Muscle of back (tissue), 13 donors: ENCODE measurements at places on chromosomes 4 and X. TPM values are rescaled to one million over a fixed set of nuclear protein-coding genes. Genes with fewer than 3 reads are reported as not detected.

DNA sequence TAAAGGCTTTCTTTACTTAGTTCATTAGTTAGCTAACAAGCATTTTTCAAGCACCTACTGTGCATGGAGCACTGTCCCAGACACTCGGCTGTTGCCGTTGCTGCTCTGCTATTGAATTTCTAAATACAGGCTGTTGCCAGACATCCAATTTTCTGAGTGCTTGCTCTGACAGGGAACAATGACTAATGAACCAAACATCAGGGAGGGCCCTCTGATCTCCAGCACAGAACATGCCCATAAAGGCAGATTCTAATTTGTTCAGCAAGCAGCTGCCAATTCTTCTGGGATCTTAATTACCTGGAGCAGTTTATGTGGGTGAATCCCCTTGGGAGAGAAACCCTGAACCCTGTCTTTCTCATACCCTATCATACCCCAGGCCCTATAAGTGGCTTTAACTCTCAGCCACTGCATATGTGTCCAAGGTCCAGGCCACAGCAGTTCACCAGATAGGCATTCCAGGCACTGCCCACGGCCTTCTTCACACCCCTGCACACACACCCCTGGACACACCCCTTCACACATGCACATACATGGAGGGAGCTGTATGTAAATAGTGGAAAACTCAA is 27.9 kb downstream of the TSC22D3 start:
- no peak for DNase-seq

DNA sequence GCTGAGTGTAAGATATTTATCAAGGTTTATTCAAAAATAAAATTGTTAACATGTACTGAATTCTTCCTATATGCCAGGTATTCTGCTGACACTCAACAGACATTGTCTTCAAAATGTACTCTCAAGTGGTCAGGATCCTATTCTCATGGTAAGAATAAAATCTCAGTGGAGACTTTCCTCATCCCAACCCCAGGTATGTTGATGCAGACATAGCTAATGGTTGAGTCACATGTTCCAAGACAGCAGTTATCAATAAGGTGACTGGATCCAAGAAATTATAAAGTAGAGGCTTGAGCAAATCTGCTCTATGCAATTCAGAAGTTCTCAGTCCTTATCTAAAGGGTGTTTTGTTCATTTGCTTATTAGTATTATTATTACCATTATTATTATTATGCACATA is 115.2 kb upstream of the GABRA2 start:
- no peak for DNase-seq

GRCh38 chr4:155799116-155799793 is 40.4 kb downstream of the GUCY1B1 start:
- DNase-seq: no peak

GRCh38 chr4:151715881-151716280 is 44.9 kb downstream of the GATB start:
- no peak for DNase-seq

DNA sequence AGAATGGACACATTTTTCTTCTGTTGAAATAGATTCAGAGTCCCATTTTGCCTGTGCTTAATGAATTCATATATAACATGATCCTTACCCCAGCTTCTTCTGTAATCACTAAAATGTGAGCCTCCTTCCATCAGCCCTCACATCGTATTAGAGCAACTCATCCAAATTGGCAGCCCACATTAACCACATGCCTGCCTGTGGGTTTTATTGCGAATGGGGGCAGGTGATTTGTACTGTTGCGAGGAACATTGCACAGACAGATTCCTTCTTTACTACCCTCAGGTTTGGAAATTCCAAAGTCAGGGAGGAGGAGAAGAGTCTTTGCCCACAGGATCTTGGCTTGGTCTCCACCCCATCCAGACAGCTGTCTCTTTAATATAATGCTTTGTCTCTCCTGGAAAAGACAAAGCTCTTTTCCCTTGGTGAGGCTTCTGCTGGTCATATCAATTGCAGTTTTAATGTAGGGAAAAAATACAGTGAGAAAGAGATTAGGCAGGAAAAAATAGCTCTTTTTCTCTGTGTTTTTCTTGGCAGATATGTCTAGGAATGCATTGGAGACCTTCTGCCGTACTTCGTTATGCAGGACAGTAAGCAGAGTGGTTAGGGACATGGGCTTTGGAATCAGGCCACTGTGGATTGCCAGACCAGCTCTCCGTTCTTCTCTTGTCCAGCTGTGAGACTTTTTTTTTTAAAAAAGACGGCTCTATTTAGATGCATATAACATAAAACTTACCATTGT is 371.2 kb downstream of the AFF2 start:
- DNase-seq: peak; percentile 85

DNA sequence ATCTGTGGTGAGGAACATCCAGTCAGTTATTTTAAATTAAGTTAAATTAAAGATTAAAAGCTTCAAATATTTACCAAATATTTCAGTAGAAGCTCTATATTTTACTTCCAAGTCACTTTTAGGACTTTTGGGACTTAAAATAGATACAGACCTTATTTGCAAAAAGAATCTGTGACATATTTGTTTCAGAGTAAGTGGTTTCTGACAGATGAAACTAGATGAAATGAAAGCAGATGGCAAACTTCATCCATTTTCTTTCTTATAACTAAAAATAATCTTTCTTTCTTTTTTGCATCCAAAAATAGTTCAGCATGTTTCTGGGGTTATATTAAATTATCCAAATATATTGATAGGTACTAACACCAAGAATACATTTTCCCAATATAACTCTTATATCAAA is 6.6 kb upstream of the UTP3 start:
- no peak for DNase-seq

DNA sequence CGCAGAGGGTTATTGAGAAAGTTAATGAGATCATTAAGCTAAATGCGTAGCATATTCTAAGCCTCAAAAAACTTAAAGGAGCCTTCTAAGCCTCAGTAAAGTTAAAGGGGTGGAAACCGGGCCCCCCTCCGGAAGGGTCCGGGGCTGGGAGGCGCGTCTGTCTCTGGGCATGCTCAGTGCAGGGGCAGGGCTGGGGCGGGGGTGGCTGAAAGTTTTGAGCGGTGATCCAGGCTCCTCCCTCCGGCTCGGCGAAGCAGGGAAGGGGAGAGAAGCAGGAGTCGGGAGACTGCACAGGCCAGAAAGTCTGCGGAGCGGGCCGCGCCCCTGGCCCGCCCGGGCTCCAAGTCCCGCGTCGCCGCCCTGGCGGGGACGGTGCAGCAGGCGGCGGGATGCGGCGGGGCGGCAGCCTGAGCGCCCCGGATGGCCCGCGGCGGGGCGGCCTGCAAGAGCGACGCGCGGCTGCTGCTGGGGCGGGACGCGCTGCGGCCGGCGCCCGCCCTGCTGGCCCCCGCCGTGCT is at the start of gene EVC:
Gene EVC, plus strand, starts transcription at position 241 of the 518 bp plus-strand sequence. Its CDS starts 180 bp downstream, at position 421.
- DNase-seq: peak; percentile 86

DNA sequence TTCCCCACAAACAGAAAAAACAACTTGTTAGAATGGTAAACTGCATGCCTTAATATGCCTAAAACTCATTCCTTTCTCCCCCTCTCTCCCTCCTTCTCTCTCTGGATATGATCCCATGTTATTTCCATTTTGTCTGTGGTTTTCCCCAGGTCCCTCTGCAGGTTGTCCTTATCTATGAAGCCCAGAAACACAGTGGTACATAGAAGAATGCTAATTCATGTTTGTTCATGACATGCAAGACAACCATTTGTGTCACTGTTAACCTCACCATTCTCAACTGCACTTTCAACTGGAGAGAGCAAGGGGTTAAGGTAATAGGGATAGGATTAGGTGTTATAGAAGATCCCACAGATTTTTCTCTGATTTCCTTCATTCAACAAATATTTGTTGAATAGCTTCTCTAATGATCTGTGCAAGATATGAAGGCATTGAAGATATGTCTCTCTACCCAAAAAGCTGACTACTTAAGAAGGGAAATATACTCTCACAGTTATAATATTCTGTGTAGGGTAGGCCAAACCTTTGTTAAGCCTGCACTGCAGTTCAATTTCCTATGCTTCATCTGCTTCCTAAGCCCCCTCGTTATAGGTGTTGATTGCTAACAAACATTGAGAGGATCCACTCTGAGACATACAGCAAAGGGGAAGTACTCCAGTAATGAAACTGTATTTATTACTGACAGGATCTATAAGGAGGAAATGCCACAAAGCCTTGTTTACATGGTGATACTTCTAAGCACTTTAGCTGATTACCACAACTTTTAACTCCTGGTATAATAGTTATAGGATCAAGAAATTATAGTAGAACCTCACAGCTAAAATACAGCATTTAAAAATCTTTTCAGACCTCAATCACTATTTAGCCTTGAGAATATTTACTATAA is 96.1 kb downstream of the FRYL start:
- DNase-seq: no peak

DNA sequence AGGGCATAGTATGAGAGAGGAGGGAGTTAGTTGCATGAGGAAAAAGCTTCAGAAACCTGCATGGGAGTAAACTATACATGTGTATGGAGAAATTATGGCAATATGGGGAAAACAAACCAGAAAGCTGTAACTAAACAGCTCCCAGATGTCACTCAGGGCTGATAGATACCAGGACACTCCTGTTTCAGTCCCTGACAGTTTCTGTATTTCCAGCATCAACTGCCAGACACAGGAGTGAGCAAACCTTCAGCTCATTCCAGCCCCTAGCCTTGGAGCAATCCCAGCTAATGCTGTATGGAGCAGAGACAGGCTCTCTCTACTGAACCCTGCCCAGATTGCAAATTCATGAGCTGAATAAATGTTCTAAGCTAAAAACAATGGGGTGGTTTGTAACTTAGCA is 382.9 kb upstream of the MAGEB18 start:
- no peak for DNase-seq

DNA sequence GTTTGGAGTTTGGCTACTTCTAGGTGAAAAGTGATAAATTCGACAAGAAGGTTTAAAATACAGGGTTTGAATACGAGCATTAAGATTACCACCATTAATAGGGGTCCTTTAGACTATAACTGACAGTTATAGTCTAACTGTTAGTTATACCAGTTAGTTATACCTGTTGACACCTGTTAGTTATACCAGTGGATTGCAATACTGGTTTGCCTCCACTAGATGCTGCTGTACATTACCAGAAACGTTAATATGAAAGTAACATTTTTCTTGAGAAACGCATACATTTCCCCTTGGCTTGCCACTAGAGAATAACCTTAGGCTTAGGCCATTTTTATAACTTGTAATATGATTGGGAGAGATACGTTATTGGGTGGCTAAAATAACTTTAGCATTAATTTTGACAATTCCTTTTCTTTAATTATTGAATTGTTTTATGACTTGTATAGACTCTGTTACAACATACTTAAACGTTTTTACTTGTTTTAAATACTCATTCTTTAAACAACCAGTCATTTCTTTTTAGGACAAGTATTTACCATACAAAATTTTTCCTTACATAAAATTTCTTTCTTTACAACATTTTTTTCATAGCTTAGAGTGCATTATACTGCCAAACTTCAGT is 911.2 kb downstream of the FSTL5 start:
- no peak for DNase-seq

DNA sequence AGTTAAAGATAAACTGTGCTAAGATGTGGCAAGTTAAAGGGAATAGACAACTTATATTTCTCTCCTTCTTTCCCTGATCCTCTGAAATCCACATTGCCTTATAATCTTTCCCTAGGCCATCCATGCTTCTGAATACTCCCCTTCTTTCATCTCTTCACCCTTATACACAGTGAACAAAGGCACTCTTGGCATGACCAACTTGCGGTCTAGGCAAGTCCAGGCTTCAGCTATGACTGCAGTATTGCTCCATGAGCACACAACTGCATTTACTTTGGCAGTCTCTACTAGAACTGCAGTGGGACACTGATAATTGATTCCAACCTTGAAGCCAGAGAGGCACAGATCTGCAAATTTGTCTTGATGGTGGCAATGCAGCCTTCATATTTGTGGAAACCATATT is 24.2 kb upstream of the UBA6 start:
- no peak for DNase-seq

- peak; percentile 88 for DNase-seq
Observed at GRCh38 chrX:39318506-39319343, 517.5 kb downstream of the MID1IP1 start.

Gene TRAM1L1
- polyA plus RNA-seq: 4.4 TPM

Gene TCEAL3
- polyA plus RNA-seq: 10.4 TPM

Gene NMU
- 2.2 TPM for polyA plus RNA-seq
